ENCODE measurements at places on chromosomes 13 and 19.

DNA sequence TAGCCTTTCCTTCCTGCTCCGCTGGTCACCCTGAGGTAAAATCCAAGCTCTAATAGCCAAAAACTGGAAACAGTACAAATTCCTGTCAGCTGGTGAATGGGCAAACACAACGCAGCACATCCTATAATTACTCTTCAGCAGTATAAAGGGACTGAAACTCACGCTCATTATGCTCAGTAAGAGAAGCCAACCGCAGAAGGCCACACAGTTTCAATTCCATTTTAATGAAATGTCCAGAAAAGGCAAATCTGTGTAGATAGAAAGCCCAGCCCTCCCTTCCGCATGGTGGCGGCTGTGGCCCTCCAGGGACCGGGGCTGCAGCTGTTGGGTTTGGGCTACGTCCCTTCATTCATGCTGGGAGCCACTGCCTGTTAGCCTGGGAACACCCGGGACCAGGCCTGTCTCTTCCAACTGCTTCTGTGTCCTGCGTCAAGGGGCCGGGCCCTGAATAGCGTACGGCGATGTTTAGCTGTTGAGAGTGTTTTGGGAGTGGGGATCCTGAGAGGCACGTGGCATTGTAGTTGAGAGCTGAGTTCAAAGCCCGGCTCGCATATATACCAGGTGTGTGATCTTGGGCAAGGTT, 23.5 kb downstream of the NKPD1 start:
- no peak for DNase-seq

DNA sequence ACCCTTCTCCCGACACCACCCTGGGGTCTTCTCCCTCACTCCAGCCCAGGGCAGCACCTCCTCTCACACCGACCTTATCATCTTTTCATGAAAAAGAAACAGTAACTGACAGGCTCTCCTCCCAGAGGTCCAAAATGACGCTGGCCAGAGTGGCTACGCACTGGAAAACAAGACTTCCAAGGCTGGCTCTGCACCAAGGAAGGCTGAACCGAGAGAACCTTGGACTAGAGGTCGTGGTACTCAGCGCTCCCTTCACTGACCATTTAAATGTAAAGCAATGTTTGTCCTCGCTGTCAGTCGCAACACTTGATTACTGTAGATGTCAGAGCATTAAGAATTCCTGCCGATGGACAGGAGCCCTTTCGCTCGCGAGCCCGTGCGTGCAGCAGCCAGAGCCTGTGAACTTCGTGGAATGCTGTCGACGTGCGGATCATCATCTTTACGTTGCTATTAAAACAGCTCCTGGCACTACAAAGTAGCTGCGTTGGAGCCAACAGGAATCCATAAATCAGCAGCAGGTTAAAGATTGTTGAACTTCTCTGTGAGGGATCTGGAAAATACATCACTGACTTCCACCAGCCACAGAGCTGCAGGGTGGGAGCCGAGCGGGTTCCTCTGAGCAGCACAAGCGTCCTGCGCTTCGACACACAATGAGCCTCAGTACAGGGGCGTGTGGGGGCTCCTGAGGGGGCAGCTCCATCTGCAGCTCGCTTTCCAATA, 125.5 kb upstream of the MCF2L start:
- no peak for DNase-seq

GRCh38 chr13:99331881-99332293, 24.7 kb upstream of the GPR183 start:
- no peak for DNase-seq

DNA sequence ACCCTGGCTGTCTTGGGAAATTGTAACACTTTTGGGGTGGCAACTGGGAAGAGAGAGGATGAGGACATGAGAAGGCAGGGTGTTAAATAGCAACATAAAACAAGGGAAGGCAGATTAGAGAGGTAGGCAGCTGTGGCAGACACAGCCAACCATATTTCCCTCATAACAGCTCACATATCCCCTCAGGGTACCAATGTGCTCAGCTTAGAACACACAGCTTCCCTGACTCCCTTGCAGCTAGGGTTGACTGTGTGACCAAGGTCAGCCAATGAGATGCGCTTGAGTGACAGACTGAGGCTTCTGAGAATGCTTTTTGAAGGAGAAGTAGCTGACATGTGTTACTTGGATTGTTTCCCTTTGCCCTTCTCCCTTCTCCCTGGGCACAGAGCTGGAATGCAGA, 28.8 kb upstream of the SPATA13 start:
- DNase-seq: no peak

- no peak for DNase-seq
Observed at GRCh38 chr13:63206461-63206860, 1790.8 kb upstream of the PCDH20 start.

Measured in skin of body (tissue), 3 donors.